CD4-positive, alpha-beta T cell treated with Interleukin-15 for 4 hours (primary cell): ENCODE measurements at places on chromosomes 3 and 15.

DNA sequence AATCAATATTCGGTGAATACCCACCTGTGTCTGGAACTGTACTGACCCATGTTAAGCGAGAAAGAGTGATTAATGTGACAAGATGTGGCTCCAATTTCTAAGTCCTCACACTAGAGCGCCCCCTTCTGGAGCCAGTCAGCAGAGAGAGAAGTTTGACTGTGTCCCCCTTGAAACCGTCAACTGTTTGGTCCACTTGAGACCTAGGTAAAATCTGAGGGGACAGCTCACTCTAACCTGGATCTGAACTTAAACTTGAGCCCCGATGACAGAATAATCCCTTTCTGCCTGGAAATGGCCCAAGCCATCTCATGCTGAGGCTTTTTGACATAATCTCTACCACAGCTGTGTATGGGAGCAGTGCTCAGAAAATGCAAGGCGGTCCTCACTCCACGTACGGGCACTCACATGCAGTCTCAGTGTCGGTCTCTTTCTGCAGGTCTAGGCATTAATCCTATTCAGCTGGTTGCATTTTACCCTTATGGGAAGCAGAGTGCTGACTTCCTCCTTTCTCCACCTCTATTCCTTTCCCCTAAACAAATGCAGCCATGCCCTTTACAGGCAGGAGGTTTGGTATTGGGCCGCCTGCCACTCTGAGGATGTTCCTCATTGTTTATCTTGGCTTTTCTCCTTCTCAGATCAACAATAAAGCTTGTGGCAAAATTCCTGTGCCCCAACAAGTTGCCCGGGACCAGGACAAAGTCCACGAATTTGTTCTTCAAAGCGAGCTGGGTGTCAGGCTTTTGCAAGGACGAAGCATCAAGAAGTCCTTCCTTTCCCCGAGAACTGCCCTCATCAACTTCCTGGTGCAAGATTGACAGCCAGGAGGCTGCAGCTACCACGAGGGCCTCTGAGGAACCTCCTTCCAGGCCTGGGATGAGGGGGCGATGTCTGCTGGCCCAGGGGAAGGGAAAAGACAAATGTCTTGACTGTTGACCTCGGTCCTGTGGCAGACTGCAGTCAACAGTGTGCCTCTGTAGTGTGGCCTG lies 47.5 kb upstream of the LIMD1 start:
- no peak for DNase-seq

DNA sequence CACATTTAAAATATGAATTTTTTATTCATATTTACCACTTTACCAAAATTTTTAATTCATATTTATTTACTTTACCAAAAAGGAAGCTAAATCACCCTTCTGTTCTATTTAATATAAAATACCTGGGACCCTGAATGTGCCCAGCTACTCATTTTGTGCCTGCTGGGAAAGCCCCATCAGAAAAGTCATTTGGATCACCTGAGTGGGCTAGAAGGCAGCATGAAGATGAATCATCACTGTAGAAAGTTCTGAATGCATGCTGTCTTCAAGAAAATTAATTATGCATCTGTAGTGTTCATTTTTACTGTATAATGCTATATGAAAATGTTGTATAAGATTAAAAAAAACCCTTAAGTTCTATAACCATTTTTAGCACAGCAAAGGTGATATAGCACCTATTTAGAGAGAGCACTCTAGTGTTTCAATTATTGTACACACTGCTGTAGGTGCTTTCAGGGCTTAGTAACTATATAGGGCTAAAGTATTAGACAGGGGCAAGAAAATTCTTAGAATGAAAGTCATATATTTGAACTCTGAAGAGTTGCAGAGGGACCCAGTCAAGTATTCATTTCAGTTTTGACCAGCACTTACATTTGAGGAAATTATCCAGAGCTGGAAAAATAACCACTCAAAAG lies 175.1 kb downstream of the NFKBIZ start:
- no peak for DNase-seq

DNA sequence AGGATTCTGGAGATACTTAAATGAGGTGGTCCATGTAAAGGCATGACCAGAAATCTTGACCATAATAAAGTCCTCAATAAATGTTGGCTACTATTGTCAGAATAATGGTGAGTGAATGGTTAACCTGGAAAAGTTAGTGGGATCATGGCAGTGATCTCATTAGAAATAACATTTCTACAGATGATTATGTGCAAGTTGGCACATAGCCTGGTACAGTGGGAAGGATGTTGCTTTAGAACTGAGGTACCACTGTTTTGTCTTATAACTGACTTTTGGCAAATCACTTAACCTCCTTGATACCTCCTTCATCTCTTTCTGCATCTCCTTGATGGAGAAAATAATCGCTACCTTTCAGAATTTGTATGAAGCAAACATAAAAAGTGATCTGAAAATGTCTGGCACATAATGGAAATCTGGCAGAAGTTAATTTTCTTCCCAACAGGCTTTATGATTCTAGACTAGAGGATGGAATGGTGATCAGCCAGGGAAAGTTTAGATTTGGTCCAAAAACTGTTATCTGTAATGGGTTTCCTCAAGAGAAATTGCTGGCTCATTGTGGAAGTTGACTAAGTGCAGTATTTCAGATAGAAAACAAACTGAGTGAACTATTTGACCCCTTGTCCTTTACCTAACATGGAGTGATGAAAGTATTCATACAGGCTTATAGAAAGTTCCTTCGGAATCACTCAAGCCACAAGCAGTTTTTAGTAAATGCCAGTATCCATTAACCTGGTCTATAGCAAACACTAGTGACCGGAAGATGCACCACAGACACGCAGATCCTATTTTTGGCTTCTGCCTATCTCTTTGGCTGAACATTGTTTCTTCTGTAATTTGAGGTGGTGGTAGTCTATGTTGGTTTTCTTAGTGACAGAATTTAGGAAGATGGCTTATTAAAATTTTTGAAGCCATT lies 449.6 kb upstream of the TGFBR2 start:
- no peak for DNase-seq

- no peak for DNase-seq
Measured at GRCh38 chr3:127368186-127369032, 80.6 kb upstream of the PRR20G start.

GRCh38 chr3:72031581-72031980 lies 246.6 kb upstream of the PROK2 start:
- no peak for DNase-seq

GRCh38 chr3:102570511-102570910 lies 135.7 kb downstream of the ZPLD1 start:
- DNase-seq: no peak

- no peak for DNase-seq
Measured at GRCh38 chr3:52998771-52999513, 46.9 kb downstream of the SFMBT1 start.

DNA sequence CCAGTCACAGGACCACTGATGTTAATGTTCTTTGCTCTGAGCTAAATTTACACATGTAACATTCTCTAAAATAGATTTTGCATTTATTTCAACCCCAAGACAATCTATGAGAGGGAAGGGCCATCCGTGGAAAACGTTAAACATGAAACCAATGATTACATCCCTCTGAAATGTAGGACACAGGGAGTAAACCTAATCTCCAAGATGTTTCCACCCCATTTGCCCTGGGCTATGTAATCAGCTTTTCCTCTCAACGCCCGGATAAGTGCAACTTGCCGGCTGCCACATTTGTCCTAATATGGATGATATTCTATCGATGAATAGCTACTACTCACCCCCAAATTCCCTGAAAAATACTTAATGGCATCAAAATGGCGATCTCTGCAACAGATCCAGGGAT lies 6.4 kb upstream of the FMN1 start:
- no peak for DNase-seq

DNA sequence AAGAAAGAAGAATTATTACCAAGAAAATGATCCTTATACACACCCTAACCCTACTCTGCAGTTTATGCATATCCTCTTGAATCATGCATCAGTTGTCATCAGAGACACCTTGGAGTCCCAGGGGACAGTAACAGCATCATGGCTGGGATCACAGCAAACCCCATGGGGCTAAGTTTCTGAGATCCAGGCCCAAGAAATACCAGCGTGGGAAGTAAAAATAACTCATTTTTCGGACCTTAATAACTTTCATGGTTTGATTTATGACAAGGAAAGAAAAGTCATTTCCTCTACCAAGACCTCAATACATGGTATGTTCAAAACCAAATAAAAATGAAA lies 38.8 kb upstream of the B3GNT5 start:
- no peak for DNase-seq

- DNase-seq: no peak
Measured at GRCh38 chr3:100297784-100298183, 36.8 kb upstream of the NIT2 start.

GRCh38 chr3:120604784-120605183 lies 8.6 kb downstream of the NDUFB4 start:
- no peak for DNase-seq

DNA sequence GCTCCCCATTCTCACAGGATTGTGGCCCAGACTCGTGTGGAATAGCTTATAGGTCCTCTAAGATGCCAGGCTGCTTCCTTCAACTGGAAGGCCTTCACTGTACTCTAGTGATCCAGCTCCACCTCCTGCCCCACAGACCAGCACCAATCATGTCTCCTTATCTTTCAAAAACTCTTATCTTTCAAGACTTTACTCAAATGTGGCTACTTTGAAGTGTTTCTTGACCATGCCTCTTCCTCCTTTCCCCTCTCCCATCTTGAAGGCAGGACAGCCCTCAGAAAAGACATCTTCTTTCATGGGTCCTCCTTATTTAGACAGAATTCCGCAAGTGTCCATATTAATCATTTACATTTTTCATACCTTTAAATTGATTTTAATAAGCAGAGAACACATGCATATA lies 142.3 kb downstream of the CHST2 start:
- DNase-seq: no peak
